ENCODE measurements at places on chromosomes 12 and 14.

DNA sequence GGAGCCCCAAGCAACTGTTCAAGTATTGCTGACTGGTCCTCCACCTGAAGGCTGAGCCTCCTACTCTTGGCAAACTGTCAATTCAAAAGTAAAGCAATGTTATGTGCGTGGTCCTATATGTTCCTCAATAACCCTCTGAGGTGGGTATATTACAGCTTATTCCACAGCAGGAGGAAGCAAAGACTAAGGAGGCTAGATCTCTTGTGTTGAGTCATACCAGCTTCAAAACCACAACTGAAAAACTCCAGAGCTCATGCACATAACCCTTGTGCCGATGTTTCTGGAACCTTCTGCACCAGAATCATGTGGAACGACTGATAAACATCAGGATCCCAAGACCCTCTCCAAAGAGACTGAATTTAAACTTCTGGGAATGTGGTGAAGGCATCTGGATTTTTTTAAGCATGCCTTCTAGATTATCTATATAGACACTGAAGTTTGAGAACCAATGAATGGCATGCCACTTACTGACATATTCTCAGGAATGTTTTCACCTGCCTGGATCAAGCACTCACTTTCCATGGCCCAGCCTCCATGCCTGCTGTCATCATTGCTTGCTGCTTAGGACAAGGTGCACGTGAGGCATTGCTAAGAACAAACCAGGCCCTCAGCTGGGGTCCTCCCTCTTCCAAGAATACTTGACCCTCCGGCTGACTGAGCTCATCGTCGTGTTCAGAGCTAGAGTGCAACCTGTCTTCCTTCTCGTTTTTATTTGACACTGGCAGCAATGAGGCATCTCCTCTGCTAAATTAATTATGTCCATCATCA, 194.7 kb downstream of the BCL11B start:
- DNase-seq, result no peak

- no peak for DNase-seq
Observed at GRCh38 chr12:4506870-4507269, 31.8 kb upstream of the RAD51AP1 start.

- peak; percentile 69 for DNase-seq
Observed at GRCh38 chr12:55927588-55928502, at the start of gene PYM1. Gene PYM1 (minus strand): TSS chr12:55927894. CDS start chr12:55927761, 133 bp downstream.

DNA sequence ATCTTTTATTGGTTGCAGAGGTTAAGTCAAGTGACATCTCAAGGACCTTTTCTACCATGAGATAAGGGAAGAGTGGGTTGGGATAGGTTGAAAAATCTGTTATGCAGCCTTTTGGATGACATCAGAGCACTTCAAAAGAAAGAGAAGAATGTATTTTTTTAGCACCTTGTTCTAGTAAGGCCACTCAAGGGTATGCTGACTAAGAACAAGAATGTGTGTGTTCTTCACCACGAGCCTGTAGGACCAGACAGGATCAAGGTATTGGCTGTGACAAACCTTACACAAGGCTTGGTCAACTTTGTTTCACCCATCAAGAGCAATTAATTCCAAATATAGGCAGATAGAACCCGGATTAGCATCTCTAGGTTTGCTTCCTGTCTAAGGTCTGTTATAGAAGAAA, 142.5 kb downstream of the SAMD4A start:
- no peak for DNase-seq

GRCh38 chr14:65151609-65151956, 49.3 kb upstream of the MAX start:
- DNase-seq, result no peak

DNA sequence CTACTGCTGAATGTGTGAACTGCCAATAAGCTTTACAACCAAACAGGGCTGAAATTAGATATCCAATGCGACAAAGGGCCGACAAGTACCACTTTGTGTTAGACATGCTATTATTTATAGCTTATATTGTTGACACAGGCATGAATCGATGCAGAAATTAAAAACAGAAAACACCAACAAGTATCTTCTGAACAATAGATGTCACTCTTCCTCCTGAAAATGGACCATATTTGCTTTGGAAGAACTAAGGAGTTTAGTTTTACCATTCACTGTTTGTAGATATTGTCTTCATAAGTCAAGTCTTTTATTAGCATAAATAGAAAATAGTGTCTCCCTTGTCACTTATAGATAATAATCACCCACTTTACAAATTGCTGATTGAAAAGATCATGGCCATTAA, 86.5 kb downstream of the LRIG3 start:
- DNase-seq, result no peak

DNA sequence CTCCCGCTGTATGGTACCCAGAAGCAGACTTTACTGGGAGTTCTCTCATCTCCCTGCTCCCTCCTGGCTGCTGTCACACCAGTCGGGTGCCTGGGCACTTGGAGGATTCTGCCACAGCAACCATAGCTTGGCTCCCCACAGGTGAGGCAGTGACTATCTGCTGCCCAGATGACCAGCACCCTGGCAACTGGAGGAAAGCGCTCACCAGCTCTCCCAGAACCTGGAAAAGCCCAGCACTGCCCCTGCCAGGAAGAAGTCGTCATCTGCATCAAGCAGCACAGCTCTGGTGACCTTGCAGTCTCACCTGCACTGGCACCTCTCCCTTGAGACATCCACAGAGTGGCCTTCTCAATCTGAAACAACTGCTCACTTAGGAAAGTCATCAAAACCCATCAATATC, 31.9 kb upstream of the TC2N start:
- DNase-seq, result no peak

DNA sequence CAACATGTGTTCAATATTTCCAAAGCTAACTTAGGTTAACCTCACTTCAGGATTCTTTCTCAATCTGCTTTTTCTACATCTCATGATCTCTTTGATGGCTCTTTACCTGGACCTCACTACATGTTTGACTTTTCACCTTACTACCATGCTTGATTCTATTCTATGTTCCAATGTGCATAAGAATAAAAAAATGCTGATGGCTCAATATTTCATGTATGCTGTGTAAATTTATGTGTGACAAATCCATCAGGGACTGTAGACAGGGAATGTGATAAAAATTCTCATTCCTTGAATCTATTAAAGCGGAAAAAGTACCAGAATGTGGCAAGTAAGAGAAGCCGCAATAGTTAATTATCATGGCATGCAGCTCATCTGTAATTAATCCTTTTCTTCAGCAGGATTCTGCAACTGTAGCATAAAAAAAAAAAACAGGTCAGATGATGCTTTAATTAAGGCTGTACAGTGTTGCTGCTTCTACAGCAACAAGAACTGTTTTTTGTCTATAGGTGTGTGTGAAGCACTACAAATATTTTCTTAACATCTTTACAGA, 276.9 kb upstream of the PRKD1 start:
- no peak for DNase-seq

DNA sequence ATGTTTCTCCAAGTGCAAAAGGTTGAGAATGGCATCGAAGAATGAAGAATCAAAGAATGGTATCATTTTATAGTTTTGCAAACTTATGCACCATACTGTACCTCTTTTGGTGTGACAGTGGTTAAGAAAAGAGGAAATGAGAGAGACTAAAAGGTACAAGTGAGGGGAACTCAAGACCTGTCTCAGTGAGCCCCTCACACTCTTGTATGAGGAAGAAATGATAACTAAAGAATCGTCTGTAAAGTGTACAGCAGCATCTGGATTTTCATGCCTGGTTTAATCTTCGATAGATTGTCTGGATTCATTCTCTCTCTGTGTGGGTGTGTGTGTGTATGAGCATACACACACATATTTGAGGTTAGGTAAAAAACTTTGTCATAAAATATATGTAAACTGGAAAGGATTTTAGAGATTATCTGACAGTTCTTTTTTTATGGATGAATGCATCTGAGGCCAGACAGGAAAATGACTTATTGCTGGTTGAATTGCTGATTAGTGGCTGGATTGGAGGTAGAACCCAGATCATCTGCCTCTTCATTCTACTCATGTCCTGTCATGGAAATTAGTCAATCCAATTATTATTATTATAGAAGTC, 16.0 kb upstream of the SLC38A2 start:
- no peak for DNase-seq

- no peak for DNase-seq
Observed at GRCh38 chr12:22250762-22251161, 83.7 kb downstream of the ST8SIA1 start.

DNA sequence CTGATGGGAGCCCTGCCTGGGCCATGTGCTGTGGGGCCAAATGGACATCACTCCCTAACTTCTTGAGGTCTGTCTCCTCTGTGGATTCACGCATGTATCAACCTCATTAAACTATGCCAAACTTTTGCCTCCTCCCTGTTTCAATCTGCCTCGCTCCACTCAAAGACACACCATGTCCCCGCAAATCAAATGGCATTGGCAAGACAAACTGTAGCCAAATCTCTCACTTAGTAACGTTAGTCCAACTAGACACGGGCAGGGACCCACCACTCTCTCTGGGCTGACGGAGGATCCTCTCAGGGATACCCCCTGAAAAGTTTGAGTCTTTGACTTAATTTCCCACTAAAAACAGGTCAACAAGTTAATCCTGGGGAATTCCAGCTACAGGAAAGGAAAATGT, 8.0 kb downstream of the ZBTB39 start:
- no peak for DNase-seq

- no peak for DNase-seq
Observed at GRCh38 chr12:77236066-77236465, 170.7 kb upstream of the E2F7 start.

DNA sequence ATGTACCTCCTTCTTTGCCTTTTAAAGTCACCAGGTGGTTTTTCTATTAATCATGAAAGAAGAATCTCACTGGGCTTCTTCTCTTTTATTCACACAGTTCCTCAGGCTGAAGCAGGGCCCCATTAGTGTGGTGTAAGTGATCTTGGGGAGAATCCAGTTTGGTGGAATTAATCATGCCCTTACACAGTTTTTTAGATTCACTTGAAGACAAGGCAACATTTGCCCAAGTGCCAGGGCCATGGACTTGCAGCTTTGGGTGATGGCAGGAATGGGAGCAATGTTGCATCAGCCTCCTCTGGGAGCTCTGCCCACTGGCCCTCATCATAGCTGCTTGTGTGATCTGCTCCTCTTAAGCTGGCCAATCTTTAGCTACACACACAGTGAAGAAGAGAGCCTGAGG, 33.8 kb downstream of the KCNK10 start:
- no peak for DNase-seq

- no peak for DNase-seq
Observed at GRCh38 chr12:110015132-110015531, 15.9 kb downstream of the ANKRD13A start.

- DNase-seq, result no peak
Observed at GRCh38 chr12:5244513-5244972, 187.4 kb upstream of the NTF3 start.

DNA sequence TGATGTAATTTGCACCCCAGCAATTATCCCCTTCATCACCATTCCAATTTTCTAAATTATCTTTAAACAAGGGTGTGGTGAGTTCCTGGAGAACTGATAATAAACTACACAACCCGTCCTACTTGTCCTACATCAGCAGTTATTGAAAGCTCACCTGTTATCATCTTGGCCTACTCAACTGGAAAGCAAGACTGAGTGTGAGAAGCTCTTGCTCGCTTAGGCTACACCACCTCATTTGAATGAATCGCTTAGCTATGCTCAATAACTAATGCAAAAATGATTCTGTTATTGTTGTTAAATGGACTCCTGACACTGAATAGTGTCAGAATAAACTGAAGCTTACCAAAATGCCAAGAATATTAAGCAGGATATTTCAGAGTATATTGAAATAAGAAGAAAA, 115.4 kb upstream of the BTG1 start:
- DNase-seq, result no peak

DNA sequence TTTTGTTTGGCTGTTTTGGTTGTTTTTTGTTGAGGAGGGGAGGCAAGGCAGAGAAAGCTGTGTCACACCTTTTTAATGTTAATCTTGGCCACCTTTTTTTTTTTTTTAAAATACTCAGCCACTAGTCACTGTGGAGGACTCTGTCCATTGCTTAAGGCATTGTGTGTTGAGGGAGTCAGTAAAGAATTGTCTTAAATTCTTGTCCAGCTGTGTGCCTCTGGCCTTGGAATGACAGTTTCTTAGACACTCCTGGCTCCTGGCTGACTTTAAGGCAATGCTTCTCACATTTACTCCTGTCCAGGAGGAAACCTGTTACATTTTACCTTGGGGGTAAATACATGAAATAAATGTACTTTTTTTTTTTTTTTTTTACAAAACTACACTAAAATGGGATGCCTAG, 18.1 kb upstream of the SMCO2 start:
- DNase-seq, result no peak

GRCh38 chr14:40221428-40221827, 789.2 kb upstream of the FBXO33 start:
- DNase-seq, result no peak

GRCh38 chr12:14959463-14959862, 1.9 kb downstream of the ARHGDIB start:
- no peak for DNase-seq

DNA sequence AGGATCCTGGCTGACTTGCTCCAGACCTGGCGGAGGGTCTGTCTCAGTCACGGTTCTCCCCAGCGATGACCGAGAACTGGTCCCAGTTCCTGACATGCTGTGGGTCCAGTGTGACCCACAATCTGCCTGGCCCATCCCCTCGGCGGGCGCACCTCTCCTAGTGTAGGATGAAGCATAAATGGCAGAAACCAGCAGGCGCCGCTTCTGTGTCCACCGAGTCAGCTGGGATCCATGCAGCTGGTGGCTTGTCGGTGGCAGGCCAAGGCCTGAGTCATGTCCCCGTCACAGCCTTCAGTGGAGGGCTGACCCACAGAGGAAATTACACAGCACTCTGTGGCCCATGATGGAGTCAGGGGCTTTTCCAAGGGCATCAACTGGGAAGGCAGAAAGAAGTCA, 38.5 kb downstream of the NFKBIA start:
- no peak for DNase-seq

GRCh38 chr14:33617154-33617553, 333.7 kb downstream of the EGLN3 start:
- no peak for DNase-seq

DNA sequence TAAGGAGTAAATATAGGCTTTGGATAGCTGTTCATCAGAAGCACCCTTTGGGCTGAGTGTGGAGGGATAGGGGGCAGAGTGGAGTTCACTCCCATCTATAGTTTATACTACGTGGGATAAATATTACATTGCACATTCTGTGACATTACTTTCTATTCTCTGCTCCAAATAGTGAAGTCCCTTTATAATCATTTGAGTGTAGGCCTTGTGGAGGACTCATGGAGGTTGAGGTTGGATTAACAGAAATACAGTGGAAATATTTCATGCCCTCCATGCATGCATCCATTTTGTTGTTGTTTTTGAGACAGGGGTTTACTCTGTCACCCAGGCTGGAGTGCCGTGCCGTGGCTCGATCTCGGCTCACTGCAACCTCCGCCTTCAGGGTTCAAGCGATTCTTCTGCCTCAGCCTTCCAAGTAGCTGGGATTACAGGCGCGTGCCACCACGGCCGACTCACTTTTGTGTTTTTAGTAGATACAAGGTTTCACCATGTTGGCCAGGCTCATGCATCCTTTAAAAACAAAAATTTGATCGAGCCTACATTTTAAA, 1.4 kb downstream of the CHPT1 start:
- DNase-seq, result no peak
